ENCODE measurements at places on chromosomes 16 and 17.

GRCh38 chr17:81090361-81091136, 55.6 kb downstream of the BAIAP2 start:
- no peak for DNase-seq

GRCh38 chr17:11336290-11336689, 95.3 kb downstream of the SHISA6 start:
- no peak for DNase-seq

DNA sequence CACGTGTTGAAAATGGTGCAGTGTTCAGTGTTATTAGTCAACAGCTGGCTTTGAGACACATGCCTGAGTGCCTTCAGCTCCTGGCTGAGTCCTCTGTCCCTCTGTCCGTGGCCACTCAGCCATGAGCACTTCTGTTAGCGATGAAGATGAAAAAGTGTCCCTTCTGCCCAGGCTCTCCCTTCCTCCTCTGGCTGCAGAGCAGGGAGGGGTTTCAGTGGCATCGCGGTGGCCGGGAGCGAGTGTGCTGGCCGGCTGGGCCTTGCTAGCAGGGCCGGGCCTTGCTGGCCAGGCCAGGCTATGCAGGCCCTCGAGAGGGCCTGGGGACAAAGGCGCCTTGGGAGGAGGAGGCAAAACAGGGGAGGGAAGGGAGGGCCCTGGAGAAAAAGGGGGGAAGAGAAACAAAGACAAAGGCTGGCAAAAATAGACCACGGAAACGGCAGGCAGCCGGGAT, 47.7 kb downstream of the CMIP start:
- DNase-seq, result no peak

DNA sequence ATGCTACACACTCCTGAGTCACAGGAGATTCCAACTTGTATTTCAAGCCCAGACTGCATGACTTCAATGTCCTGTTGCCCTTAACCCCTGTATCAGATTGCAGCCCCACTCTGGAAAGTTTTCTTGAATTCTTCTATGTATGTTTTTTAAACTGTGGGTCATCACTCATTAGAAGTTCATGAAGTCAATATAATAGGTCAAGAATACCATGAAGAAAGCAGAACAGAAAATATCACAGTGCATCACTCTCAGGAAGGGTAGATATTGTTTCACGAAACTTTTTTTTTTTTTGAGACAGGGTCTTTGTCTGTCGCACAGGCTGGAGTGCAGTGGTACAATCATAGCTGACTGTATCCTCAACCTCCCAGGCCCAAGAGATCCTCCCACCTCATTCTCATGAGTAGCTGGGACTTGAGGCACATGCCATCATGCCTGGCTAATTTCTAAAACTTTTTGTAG, 20.5 kb downstream of the PRKCB start:
- DNase-seq, result no peak

DNA sequence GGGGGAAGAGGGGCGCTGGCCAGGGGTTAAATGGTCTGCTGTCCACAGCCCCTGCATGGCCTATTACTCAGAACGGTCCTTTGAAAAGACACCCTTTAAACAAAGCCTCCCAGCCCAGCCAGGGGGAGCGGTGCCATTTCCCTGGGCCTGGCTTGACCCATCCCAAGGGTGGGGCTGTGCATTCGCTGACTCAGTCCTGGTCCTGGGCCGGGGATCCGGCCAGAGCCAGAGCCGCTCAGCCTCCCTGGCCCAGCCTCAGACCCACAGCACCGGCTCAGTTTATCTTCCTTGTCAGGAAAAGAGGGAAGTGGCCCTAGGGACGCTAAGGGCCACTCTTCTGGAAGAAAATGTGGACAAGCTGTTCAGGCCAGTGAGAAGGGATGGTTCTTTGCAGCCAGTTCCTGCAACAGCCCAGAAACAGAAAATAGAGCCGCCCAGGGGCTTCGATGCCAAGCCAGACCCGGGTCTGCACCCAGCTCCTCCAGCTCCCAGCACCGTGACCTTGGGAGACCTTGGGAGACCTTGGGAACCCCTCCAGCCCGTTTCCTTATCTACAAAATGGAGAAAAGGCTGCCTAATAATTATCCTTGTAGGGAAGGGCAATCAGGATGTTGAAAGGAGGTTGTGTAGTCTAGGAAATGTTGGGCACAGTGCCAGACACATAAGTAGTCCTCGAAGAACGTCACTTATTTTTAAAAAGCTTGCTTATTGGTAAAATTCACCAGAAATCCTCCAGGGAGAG, 82.5 kb downstream of the ZDHHC7 start:
- DNase-seq, result no peak

- DNase-seq, result peak; percentile 53
Measured at GRCh38 chr17:49952209-49952911, 16.6 kb upstream of the DLX4 start.

DNA sequence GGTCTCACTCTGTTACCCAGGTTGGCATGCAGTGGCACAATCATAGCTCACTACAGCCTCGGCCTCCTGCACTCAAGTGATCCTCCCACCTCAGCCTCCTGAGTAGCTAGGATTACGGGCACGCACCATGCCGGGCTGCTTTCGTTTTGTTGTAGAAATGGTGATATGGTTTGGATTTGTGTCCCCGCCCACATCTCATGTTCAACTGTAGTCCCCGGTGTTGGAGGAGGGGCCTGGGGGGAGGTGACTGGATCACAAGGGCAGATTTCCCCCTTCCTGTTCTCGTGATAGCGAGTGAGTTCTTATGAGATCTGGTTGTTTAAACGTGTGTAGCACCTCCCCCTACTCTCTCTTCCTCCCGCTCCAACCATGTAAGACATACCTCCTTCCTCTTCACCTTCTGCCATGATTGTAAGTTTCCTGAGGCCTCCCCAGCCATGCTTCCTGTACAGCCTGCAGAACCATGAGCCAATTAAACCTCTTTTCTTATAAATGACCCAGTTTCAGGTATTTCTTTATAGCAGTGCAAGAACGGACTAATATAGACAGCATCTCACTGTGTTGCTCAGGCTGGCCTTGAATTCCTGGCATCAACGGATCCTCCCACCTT, 6.0 kb downstream of the PDZD9 start:
- no peak for DNase-seq

- no peak for DNase-seq
Measured at GRCh38 chr17:10870336-10871050, 32.6 kb upstream of the PIRT start.

GRCh38 chr16:84999200-84999599, 12.1 kb downstream of the ZDHHC7 start:
- DNase-seq, result no peak

DNA sequence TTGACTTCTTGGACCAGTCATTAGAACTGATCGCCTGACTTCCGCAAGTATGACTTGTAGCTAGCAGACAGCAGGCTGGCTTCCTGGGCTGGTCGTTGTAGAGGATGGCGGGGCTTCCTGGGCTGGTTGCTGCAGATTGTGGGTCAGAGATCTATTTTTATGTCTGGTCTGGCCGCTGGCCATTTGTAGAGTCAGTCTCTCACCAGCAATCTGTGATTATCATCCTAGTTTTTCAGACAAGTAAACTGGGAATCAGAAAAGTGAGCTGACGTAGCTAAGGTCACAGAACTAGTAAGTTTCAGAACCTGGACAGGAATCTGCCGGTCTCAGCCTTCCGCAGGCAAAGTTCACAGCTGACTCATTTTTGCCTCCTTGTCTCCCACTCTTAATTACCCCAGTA, 19.1 kb downstream of the GPR142 start:
- no peak for DNase-seq

- DNase-seq, result no peak
Measured at GRCh38 chr17:48190871-48191270, 83.3 kb downstream of the SNX11 start.

- no peak for DNase-seq
Measured at GRCh38 chr17:16158714-16159113, 56.6 kb downstream of the NCOR1 start.

DNA sequence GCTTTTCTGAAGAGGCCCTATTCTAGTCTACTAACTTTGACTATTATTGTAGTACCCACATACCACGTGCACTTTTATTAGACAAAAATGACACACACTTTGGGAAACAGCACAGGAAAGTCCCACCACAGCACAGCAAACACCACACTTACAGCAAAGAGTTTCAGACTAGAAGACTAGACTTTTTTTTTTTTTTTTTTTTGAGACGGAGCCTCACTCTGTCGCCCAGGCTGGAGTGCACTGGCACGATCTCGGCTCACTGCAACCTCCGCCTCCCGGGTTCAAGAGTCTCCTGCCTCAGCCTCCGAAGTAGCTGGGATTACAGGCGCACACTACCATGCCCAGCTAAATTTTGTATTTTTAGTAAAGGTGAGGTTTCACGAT, 20.1 kb downstream of the YWHAE start:
- DNase-seq, result no peak

DNA sequence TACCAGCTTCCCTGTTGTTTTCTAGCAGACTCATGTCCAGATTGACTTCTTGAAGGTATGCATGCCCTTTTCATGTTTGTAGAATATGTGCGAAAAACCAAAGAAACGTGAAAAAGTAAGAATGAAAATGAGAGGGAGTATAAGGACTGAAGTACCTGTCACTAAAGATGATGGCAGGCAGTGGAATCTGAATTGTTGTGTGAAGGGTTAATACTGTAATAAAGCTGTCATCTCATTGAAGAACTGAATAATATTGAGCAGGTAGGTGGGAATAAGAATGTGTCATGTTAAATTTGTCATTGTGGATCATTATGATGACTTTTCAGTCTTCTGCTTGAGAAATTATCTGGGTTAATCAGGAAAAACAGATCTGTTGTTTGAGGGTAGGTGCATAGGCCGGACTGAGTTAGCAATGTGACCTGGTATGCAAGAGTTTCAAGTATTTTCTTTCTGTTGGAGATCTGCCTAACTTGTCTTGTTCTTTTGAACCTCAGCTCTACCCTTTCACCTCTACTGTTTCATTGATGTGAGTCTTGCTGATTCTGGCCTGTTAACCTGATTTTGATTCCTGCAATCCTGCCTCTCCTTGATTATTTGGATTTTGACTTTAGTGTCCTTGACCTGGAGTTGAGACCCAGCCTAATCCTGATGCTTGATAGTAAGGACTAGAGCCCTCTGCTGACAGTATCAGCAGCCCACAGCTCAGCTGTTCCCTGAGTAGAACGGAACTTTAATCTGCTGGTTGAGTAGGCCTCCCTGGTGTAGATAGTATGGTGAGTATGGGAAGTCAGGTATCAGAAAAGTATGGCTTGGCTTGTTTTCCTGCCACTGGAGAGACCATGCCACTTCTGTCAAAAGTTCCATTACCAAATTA, 64.6 kb downstream of the MAP2K4 start:
- DNase-seq, result no peak

DNA sequence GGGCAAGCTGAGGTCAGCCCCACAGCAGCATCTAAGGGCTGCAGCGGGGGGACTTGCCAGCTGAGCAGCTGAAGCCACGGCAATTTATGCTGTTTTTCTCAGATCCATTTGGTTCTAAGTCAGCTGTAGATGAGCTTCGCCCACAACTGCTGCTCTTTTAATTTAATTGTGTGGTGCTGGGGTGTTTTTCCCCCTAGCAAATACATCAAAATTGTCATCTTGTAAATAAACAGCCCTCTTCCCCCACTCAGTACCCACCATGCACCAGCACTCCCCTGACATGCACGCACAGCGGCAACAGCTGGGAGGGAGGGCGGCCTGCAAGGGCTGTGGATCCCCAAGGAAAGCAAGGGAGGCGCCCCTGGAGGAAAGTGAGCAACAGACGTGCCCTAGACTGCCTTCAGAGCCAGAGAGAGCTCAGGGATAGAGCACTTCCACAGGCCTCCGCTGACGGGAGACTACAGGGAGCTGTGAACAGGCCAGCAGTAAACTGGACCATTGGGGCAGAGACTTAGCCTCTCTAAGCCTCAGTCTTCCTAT, 149.5 kb downstream of the TMEM132E start:
- DNase-seq, result no peak

GRCh38 chr17:57723427-57724025, 21.6 kb downstream of the CCDC182 start:
- DNase-seq, result no peak

DNA sequence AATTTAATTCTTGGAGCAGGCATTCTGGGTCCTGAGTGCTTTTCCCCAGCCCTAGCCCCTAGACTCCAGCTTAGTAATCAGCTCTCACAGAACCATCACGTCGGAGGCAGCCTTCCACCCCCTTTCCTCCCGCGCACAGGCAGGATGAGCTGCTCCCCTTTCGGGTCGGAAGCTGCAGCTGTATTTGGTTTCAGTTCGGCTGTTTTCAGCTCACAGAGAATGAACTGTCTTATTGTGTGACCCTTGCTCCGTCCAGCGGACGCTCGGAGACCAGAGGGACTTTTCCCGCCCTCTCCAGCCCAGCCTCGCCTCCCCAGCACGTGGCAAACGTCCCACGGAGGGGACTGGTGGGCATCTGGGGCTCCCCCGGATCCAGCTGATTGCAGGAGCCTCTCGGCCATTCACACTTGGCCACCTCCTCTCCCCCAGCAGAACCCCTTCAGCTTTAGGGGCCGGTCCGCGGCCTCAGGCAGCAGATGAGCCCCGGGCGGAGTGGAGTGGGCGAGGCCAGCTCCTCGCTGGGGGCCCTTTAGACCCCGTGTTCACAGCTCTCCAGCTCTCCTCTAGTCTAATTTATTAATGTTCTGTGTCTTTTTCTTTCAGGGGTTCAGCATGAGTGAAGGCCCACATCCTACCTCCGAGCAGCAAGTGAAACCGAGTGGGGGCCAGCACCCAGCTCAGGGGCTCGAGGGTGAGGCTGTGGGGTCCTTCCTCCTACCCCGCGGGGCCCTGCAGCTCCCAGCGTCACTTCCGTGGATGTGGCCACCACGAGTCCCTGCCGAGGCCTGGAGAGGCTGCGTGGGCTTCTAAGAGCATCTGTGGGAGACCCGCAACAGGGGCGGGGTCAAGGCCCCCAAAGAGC, 863 bp upstream of the UTS2R start:
- no peak for DNase-seq

GRCh38 chr16:31022544-31023251, 10.7 kb upstream of the STX4 start:
- DNase-seq, result no peak

DNA sequence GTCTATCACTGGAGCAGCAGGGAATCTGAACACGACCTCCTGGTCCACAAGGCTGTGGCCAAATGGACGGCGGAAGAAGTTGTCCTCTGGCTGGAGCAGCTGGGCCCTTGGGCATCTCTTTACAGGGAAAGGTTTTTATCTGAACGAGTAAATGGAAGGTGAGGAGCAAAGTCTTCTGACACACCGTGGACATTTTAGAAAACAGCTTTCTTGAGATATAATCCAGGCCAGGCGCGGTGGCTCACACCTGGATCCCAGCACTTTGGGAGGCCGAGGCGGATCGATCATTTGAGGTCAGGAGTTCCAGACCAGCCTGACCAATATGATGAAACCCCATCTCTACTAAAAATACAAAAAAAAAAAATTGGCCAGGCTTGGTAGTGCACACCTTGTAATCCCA, 17.1 kb downstream of the BFAR start:
- no peak for DNase-seq
